Fibroblast of skin of right biceps (primary cell): ENCODE measurements at places on chromosomes 4 and X.

- DNase-seq: no peak
Observed at GRCh38 chr4:833731-834367, 7.9 kb upstream of the CPLX1 start.

GRCh38 chr4:2946812-2947600, 16.2 kb downstream of the NOP14 start:
- DNase-seq: no peak

DNA sequence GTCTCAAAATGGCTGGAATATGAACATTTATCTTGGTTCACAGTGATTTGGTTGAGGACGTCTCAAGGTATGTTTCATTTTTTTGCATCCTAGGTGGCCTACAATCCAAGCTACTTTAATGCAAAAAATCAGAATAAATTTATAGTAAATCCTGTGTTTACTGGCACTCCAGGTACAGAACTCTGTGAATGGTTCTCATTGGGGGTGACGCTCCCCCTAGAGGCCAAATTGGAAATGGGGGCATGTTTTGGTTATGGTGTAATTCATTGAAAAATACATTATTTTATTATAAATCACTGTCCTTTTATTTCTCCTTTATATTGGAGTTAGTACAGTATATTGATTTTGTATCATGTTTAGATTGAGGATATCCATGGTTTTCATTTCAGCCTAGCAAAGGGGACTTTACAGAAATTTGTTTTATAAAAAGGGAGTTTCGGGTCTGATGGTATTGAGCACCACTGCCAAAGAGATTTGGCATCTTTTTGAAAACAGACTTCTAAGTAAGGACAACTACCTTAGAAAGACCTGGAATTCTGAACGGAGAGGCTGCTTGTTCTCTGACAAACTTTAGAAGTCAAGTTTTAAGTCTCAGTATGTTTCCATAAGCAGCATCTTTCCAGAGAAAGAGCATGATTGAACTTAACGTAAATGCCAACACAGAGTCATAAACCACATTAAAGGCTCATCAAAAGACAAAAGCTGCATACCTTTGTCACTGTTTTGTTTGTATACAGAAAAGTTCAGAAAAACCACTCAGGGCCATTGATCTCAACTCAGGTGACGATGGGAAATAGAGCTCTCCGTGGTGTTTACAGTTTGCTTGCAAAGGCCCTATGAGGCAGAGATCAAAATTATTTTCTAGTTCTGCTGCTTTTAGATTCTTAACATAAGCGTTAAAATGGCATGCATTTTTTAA, 19.4 kb downstream of the MTM1 start:
- peak; percentile 22 for DNase-seq

- DNase-seq: no peak
Observed at GRCh38 chr4:32073542-32073941, 1353.4 kb downstream of the PCDH7 start.

DNA sequence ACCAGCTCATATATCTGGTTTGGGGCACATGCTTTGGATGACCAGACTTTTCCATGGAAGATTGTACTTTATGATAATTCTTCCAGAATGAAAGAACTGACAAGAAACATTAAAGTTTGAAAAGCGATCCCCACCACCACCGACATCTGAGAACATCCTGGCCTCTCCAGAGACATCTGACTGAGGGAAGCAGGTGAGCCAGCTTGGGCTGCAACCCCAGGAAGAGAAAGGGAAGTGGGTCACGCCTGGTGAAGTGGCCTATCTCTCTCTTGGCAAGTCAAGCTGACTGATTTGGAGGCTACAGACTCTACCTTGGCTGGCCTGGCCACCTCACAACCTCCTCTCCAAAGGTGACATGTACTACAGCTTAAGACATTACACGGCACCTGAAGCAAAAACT, 20.7 kb downstream of the PARM1 start:
- DNase-seq: no peak

DNA sequence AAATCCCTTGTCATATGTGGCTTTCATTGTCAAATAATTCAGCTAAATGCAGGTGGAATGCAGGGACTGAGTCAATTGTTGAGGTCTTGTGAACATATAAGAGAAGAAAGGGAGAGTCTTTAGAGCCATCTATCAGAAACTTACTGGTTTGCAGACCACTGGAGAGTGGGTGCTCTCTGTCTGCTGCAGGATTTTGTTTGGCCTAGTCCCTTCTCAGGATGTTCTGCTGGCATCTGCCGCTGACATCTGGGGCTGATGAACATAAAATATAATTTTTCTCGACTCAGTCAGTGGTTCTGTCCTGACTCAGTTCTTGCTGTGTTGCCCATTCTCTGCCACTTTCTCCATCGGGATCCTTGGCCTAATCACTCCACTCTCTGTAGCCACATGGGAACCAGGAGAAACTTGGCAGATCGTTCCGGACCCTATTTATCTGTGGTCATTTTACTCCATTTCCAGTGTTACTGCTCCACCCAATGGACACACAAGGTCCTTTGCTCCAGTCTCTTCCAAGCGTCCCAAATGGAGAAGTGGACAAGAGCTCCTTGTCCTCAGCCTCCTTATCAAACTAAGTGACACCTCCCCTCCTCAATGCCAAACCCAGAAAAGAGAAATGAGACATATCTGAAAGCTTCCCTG, 436.2 kb downstream of the FAT4 start:
- peak; percentile 26 for DNase-seq

GRCh38 chr4:114527170-114527569, 71.4 kb upstream of the UGT8 start:
- DNase-seq: no peak

- no peak for DNase-seq
Observed at GRCh38 chr4:100548200-100548560, 30.4 kb upstream of the EMCN start.

DNA sequence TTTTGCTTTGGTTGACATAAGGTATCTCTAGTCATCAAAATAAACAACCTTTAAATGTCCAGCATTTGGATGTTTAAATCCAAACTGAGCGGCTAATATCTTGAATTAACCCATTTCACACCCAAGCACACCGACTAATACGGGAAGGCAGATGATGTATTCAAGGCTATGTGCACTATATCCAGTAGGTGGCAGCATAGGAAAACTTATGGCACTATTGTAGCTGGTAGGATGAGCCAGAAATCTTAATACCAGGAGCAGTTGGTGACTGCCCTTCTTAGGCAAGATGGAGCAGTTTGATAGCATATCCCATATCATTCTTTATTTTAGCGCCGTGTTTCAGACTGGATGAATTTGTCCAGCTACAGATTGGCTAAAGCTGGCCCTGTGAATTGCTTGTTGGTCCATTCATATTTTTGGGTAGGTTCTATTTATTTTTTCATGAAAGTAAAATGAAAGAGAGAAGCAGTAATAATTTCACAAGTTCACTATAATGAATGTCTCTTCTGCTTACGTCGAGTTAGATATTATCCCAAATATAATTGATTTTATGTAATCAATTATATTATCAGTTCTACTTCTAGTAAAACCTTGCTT, 24.4 kb downstream of the UCHL1 start:
- peak; percentile 73 for DNase-seq

DNA sequence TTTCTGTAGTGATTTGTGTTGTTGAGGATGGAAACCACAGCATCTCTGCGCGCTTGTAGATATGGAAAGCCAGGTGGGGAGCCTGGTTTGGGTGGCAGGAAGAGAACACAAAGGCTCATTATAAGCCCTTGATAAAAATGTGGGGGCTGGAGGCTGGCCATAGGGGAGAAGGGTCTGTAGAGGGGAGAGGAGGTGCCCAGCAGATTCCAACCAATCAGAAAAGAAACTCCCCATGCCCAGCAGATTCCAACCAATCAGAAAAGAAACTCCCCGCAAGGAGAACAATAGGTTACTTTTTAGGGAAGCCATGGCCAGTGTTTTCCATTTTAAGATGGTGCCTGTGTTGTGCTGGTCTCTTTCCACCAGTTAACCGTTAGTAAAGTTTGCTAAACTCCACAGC, 9.8 kb upstream of the CENPU start:
- no peak for DNase-seq

DNA sequence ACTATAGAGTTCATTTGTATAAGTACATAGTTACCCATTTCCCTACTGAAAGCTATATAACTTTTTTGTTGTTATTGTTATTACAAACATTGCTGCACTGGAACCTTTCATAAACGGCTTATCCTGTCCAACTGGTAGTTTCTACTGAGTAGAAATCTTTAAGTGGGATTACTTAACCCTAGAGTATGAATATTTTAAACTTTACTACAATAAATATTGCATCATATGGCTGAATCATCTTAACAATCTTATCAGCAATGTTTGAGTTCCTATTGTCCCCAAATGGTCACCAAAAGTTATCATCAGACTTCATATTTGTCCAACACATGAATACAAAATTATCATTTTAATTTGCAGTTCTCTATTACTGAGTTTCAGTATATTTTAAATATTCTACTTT, 40.5 kb downstream of the LCORL start:
- no peak for DNase-seq

DNA sequence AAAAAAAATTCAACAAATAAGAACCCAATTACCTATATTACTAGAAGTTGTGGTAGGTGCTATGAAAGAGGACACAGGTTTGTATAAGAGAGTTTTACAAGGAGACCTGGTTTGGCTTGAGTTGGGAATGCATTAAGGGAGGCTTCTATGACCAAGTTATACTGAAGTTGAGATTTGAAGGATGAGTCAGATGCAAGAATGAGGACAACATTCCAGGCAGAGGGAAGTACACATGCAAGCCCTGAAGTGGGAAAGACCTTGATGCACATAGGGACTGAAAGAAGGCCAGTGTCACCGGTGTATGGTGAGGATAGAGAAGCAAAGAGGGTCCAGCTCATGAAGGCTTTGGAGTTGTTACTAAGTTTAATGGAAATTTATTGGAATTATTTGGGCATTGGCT, 52.2 kb downstream of the ANK2 start:
- peak; percentile 69 for DNase-seq

DNA sequence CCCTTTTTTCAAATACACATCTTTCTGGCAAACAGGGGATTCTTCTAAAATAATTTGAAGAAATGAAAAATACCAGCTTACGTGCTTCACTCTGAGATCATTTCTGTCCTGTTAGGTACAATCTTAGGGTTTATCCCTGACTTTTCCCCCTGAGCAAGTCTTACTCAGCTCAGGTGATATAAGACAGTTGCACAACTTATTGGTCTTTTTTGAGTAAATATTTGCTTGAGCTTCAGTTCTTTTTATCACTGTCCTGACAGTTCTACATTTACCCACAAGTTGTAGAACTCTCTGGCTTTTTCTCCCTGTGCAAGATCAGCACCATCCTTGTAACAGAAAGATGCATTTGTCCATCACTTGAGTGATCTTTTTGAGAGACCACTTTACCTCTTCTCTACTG, 84.9 kb downstream of the MID1IP1 start:
- DNase-seq: no peak

DNA sequence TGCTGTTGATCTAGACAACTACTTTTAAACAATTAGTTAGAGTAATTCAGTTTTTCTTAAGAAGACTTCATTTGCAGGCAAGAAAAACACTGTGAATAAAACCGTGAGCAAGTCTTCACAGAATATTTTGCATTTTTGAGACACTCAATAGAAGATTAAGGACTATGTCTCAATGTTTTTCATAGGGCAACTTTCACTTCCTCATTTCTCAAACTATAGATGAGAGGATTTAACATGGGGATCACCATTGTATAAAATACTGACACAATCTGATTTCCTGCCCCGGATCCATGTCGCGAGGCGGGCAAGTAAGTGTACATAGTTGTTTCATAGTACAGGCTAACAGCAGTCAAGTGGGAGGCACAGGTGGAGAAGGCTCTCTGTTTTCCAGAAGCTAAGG, 108.8 kb upstream of the IGSF1 start:
- DNase-seq: no peak

- DNase-seq: peak; percentile 1
Observed at GRCh38 chr4:11614426-11614825, 185.7 kb upstream of the HS3ST1 start.

- DNase-seq: no peak
Observed at GRCh38 chr4:6992728-6993677, 50.2 kb upstream of the TADA2B start.

DNA sequence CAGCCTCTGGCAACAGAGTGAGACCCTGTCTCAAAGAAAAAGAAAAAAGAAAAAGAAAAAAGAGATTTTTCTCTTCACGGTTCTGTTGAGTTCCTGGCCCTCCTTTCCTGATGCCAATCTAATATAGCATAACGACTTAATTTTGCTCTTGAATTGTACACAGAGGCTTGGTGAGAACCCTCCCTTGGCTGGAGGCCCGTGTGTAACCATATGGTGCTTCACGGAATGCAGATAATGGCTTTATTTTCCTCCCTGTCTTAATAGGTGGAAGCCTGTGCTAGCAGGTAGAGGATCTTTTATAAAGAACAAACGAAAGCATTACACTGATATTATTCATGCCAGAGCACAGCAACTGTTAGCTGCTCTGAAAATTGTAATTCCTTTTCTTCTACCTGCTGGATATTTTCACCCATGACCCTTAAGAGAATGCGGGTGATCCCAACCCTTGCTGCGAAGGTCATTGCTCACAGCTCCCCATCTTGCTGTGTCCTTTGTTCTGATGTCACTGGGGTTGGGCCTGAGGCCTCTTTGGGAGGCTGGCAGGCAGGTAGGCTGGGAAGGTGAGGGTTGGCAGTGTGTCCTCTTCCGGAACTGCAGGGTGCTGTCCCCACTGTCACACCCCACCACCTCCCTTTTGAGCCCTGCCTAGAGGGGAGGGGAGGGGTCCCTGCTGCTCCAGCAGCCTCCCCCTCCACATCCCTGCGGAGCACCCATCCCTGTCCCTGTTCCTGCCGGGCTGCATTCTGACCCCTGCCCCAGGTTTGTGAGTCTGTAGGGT, 83.8 kb upstream of the STOX2 start:
- DNase-seq: no peak
